CD4-positive, alpha-beta T cell (primary cell): ENCODE measurements at places on chromosomes 4 and X.
A peak's percentile ranks its signal among the peaks of the same experiment; 100 is the strongest.

GRCh38 chrX:49029876-49030275 is 13.3 kb downstream of the TFE3 start:
- DNase-seq: no peak

- no peak for DNase-seq
These were observed 127.3 kb upstream of the FAT4 start for GRCh38 chr4:125187226-125188176.

GRCh38 chrX:677376-677775 is 46.8 kb downstream of the SHOX start:
- no peak for DNase-seq

GRCh38 chr4:10687526-10687925 is 3.0 kb upstream of the CLNK start:
- DNase-seq: no peak

GRCh38 chrX:129981200-129981553 is 1.3 kb upstream of the BCORL1 start:
- DNase-seq: no peak

DNA sequence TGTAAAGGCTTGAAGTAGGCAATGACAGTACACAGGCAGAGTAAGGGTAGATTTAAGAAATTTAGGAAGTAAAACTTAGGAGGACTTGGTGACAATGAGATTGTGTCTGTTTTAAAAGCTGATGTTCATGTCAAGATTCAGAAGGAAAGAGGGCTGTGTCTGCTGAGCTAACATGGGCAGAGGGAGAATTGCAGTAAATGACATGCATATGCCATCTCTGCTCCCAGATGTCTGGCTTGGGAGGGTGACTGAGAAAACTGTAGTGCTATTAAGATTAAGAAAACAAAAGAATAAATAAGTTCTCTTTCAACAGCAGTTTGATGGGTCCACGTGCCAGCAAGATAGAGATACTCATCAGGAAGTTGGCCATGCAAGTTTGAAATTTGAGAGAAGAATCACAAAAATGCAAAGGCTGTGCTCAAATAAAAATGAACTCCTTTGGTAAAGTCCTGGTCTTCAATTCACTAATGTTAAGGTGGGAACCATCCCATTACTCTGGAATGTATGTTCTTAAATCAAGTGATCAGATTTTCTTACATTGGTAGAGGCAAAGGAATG is 7.2 kb downstream of the NFXL1 start:
- no peak for DNase-seq

GRCh38 chr4:8207314-8207713 is 8.2 kb downstream of the SH3TC1 start:
- no peak for DNase-seq

DNA sequence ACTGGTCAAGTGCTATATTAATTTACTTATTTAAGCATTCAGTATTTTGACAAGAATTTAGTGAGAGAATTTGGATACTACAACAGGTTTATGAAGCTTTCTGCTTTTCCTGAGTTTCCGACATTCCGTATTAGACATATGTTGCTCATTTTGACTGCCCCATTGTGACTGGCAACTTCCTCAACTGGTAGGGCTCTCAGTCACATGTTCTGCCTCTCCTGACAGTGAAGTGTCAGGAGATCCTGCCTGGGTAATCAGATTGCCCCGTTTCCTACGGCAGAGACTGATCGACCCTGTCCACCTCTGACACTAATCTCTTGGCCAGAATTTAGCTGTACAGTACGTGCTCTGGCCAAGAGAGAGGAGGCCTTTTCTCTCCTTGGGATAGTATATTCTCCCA is 49.5 kb downstream of the CLNK start:
- no peak for DNase-seq

DNA sequence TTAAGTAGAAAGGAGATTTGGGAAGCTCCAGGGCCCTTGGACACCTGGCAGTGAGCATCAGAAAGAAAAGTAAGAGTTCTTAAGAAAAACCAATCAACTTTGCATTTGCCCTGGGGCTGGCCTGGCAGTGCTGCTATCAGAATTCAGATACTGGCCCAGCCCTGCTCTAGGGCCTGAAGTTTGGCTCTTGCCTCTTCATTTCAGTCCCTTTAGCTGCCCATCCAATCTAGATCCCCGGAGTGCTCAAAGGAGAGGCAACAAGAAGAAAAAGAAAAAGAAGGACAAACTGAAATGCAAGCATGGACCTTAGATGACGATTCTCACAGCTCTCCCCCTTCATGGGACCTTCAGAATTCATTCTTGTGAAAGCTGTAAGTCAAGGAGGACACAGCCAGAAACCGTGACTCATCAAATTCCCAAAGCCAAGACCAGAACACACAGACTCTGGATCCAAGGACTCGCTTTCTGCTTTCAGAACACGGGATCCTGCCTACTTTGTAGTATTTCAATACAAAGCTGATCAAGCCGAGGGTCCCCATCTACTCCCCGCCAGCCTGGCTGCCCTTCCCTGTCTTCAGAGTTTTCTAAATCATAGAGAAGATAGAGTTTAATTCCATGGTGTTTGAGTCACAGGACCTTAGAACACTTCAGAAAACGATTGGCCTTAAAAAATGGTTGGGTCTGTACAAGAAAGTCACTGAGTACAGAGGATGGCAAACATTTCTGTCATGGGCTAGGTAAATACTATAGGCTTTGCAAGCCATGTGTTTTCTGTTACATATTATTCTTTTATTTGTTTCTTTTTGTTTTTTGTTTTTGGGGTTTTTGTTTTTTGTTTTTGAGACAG is 103.7 kb downstream of the RBM47 start:
- DNase-seq: no peak

DNA sequence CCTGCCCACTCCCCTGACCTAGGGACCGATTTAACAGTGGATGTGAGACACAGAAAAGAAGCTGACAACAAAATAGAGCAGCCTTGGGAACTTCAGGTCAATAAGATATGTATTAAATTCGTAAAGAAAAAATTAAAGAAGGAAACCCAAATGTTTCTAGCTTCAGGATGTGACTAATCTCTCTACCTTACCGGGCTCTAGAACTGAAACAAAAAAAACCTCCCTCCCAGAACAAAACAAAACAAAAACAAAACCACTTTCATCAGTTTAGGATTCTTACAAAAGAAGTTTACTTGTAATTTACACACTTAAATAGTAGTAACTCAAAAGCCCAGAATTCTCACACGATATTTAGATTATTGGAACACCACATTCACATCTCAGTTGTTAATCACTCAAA is 185.8 kb upstream of the RPS6KA3 start:
- no peak for DNase-seq

- no peak for DNase-seq
These were observed 252.0 kb downstream of the EVC2 start for GRCh38 chr4:5456296-5456845.

GRCh38 chrX:57528670-57529255 is 63.0 kb upstream of the ZXDB start:
- peak; percentile 5 for DNase-seq

DNA sequence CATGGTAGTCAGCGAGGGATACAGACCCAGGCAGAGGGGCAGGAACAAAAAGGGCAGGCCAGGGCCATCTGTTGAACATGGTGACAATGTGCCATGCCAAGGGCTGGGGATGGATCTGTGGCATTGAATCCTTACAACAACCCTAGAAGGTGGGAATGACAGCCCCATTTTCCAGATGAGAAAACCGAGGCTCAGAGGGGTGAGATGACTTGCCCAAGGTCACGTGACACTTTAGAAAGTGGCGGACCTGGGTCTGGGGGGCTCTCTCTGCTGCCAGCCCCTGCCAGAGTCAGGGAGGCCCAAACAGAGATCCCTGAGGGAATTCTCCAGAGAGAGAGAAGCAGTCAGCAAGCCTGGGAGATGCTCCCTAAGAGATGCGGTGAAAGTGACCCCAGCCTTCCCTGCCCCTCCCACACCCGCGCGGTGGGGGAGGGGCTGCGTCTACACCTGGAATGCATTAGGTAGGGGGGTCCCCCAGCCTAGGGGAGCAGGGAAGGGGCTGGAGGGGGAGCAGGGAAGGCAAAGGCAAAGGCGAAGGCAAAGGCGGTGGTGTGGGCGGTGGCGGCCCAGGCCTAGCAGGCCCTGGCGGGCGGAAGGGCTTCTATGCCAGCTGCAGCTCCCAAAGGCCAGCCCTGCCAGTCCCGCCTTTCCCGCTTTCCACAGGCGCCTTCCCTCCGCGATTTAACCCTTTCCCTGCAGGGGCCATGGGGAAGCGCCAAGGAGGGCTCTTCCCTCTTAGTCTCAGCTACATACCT is 13.0 kb downstream of the FGD1 start:
- DNase-seq: no peak

DNA sequence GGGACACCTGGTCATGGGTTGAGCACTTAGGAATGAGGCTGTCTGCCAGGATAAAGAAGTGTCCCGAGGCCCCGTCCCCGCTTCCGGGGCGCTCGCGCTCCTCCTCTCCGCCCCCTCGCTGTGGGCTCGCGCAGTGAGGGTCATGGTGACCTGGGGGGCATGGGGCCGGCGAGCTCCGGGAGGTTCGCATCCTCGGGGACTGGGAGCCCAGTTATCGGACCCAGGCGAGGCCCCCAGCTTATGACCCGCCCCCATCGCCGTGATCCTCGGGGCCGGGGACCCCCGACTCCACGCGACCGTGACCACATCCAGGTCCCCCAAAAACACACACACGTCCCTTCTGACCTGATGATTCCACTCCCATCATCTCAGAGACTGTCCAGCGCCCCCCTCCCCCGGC is 35.3 kb upstream of the SRPX start:
- DNase-seq: no peak

GRCh38 chr4:89556601-89557305 is 249.2 kb upstream of the GPRIN3 start:
- DNase-seq: no peak

- no peak for DNase-seq
These were observed 1348.6 kb downstream of the ADGRL3 start for GRCh38 chr4:62548765-62549164.

DNA sequence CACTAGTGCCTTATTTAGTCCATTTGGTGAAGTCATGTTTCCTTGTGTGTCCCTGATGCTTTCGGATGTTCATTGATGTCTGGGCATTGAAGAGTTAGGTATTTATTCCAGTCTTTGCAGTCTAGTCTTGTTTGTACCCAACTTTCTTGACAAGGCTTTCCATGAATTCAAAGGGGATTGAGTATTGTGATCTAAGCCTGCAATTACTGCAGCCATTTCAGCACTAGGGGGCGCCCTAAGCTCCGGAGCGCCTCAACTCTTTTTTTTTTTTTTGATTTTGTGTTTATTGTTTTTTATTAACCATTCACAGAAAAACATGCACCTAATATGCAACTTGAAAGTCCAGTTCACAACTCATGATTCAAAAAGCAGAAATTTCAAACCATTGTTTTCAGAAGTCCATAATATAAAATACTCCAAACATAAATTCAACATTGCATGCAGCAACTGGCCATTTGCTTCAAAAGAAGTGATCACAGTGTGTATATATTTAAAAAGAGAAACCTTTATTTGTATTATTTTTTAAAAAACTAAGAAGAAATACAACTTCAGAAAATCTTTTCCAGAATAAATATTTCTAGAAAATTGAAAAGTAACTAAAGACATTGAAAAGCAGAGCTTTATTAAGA is 59.2 kb downstream of the PTPN13 start:
- DNase-seq: no peak
